ENCODE measurements at places on chromosomes 4 and X.

DNA sequence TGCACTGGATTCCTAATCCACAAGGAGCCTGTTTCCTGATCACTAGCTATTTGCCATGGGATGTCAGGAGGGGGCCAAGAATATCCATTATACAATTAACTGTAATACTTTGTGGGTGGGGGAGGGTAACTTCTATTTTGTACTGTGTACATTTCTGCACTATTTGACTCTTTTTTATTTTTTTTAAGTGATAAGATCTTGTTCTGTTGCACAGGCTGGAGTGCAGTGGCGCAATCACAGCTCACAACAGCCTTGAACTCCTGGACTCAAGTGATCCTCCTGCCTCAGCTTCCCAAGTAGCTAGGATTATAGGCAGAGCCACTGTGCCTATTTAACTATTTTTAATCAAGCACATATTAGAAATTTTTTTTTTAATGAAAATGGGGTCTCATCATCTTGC lies 134.1 kb downstream of the ELOVL6 start:
- no peak for DNase-seq

GRCh38 chr4:186757696-186758355 lies 34.2 kb upstream of the FAT1 start:
- no peak for DNase-seq

DNA sequence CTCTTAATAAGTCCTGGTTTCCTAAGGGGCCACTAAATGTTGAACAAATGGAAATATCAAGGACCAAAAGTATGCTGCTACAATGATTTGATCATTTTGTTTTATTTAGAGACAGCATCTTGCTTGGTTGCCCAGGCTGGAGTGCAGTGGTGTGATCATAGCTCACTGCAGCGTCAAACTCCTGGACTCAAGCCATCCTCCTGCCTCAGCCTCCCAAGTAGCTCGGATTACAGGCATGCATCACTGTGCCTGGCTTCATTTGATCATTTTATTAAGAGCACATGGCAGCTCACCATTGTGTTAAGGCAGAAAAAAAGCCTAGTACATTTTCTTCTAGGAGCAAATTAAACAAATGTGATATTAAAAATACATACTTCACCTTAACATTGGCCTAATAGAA lies 52.7 kb downstream of the DCLK2 start:
- no peak for DNase-seq

DNA sequence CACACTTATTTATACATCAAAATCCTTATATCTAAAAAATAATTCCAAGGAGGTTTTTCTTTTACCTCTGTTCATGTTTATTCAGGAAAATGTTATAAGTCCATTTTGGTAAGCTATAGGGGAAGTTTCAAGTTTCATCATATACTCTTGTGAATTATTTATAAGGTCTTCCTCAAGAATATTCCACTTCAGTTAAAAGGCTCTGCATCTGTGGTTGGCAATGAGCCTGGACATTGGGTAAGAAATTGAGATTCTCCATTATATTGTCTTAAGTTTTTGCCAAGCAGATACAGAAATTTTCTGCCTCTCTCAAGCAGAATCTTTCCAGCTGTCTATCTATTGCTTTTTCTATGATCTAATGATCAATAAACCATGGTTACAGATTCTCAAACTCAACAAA lies 641.9 kb downstream of the NLGN4X start:
- no peak for DNase-seq

GRCh38 chrX:45748369-45748774 lies 547.7 kb upstream of the DIPK2B start:
- no peak for DNase-seq

GRCh38 chrX:110920991-110921390 lies 125.4 kb upstream of the CHRDL1 start:
- no peak for DNase-seq

- no peak for DNase-seq
Measured at GRCh38 chrX:11124112-11124511, 13.0 kb downstream of the HCCS start.

- no peak for DNase-seq
Measured at GRCh38 chrX:7228226-7228625, 80.3 kb upstream of the PUDP start.

GRCh38 chr4:80187677-80188076 lies 9.6 kb upstream of the PRDM8 start:
- no peak for DNase-seq

DNA sequence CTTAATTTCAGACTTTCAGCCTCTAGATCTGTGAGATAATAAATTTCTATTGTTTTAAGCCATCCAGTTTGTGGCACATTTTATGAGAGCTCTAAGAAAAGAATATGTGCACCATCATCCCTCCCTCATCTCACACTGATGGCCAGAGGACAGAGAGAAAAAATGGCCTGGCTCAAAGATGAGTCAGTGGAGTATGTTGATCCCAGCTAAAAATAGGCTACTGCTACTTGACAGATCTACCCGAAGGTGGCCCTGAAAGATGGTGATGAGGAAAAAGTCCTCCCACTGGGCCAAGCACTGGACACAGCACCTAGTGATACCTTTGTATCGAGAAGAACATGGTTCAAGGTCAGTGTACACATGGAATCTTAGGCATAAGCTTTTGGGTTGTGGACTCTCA lies 38.2 kb upstream of the DCTD start:
- no peak for DNase-seq

GRCh38 chrX:151692825-151693224 lies 2.4 kb upstream of the PRRG3 start:
- DNase-seq = no peak

DNA sequence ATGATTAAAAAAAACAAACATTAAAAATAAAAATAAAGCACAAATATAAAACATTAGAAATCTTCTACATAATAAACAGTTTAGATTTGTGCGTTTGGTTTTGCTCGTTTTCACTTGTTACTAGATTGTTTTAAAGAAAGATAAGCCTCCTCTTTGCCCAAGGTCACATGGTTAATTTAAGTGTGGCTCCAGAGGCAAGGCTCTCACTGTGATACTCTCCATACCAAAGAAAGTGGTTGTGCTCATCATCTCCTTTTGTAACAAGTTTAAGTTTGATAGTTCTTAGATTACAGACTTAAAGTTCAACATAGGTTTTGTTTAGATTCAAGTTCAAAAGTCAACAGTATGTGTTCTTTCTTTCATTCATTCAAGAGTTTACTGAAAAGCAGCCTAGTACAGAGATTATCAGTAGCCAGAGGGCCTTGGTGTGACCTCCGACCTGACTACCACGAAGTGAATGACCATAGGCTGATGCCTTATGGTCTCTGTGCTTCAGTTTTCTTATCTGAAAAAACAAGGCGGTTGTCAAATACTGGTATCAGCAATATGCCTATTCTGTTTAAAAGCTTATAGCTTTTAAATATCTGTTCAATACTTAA lies 133.2 kb downstream of the ZAR1 start:
- DNase-seq = no peak

- no peak for DNase-seq
Measured at GRCh38 chrX:17531500-17531899, 156.5 kb downstream of the NHS start.

- DNase-seq = no peak
Measured at GRCh38 chr4:95979961-95980876, 140.3 kb downstream of the PDHA2 start.

GRCh38 chr4:187204389-187204918 lies 480.8 kb upstream of the FAT1 start:
- no peak for DNase-seq

DNA sequence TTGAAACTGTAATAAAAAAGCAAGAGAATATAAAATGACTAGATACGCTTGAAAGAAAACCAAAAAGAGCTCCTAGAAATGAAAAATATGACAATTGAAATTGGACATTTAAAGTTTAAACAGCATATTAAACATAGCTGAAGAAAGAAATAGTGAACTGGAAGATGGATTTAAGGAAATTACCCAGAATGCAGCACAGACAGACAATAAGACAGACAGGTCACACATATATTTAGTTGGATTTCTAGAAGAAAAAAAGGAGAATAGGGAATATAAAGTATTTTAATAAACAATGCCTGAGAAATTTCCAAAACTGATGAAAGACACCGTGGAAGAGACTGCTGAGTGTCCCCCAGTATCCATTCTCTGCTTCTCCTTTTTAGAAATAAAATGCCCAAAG lies 6.6 kb downstream of the DUSP9 start:
- no peak for DNase-seq

DNA sequence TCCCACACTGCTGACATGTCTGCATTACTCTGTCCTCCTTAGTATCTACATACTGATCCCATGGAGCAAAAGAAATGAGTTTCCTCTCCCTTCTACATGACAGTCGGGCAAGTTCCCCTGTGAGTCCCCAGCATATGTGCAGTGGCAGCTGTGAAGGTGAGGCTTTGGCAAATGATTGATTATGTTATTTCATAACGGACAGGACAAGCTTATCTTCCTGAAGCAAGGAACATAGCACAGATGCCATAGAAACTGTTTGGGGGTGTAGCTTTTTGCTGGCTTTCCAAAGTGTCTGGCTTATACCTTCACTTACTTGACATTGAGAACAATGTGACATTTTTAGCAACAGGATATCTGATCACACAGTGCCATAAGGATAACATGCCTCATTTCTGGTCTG lies 136.8 kb upstream of the PDLIM3 start:
- no peak for DNase-seq

GRCh38 chrX:71604141-71604540 lies 14.2 kb downstream of the CXCR3 start:
- no peak for DNase-seq

- no peak for DNase-seq
Measured at GRCh38 chrX:30627818-30628652, 25.2 kb upstream of the GK start.

DNA sequence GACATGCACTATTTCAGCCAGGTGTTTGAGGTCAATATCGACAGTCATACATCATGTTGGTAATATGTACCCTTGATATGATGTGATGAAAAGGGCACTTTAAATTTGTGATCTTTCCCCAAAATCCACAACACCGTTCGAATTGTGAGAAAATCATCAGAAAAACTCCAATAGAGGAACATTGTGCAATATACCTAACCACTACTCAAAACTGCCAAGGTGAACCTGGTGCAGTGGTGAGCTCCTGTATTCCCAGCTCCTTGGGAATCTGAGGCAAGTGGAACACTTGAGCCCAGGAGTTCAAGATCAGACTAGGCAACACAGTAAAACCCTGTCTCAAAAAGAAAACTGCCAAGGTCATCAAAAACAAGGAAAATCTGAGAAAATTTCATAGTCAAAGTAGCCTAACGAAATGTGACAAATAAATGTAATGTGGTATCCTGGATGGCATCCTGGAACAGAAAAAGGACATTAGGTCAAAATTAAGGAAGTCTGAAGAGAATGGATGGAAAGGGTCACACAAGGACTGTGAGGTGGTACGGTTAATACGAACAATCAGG lies 55.6 kb upstream of the LSM6 start:
- no peak for DNase-seq

GRCh38 chrX:46386511-46386910 lies 158.7 kb downstream of the ZNF674 start:
- no peak for DNase-seq

DNA sequence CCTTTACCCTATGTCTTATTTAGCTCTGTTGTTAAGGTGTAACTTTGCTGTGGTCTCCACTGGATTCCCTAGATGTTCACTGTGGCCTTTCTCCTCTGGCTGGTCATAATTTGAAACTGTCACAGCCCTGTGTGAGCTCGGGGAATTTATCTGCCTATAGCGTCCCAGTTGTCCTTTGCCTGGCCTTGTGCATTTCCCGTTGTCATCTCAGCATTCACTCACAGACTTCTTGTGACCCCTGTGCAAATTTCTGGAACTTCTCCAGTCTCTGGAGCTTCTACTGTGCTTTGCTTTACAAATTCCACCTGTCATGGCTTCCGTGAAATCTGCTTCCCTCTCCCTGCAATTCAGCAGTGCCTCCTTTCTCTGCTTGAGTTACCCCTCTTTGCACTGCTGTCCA lies 106.7 kb downstream of the WWC2 start:
- DNase-seq = no peak

DNA sequence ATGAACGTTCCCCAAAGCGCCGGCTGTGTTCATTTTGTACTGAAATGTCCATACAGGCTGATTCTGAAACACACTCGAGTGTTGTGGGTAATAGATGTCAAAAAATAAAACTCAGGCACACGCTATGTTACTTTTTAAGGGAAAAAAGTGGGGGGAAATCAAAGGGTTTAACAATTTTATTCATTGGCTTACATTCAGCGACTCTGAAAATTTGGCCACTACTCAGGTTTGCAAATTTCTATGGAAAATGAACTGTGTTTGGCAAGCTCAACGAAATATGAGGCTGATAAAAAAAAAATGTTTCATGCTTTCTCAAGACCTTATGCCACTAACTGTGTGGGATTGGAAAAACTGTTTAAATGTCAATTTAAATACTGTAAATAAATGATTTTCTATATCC lies 18.5 kb downstream of the AMELX start:
- no peak for DNase-seq

- no peak for DNase-seq
Measured at GRCh38 chr4:53500546-53500945, 90.7 kb downstream of the LNX1 start.

- no peak for DNase-seq
Measured at GRCh38 chr4:101066626-101067170, 280.6 kb downstream of the PPP3CA start.

GRCh38 chrX:48086082-48086481 lies 14.6 kb upstream of the ZNF630 start:
- DNase-seq = peak; percentile 5

- no peak for DNase-seq
Measured at GRCh38 chrX:13055486-13055885, 11.1 kb upstream of the FAM9C start.

DNA sequence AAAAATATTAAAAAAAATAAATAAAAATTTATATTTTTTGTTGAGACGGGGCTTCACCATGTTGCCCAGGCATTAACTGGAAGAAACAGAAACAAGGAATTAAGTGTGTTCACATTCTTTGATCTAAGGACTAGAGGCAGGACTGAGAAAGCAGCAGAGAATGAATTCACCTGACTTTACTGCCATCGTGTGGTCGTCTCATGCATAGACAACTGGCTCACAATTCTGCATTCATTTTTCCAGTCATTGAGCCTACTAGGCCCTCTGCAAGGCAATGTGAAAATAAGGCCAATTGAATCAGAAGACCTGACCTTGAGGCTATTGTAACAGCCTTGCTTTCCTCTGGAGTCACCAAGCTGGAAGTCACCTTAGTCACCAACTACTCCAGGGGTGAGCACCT lies 37.4 kb downstream of the LHFPL1 start:
- DNase-seq = peak; percentile 3

DNA sequence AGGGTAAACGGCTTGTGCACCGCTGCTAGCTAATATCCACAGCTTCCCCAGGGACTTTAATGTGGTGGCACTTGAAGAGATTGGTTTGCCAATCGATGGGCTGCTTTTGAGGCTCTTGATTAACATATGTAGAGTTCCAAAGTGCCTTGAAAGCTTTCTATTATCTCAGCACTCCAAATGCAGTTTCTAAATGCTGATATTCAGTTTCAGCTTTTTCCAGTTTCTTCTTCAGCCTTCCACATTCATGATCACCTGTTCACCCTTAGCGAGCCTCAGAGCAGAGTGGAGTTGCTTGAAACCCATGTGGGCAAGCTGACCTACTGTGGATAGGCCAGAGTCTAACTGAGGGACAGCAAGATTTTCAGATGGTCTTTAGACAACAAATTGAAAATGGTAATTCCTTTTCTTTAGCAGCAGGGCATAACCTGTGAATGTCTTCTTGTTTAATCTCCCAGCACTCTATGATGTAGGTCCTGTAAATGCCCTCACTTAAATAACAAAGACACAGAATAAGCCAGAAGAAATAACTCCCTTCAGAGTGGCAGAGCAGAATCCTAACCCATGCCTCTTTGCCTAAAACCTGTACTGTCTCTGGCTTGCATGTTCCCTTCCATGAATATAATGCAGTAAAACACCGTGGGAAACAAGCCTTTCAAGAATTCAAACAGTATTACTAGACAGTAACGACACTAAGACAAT lies 99.8 kb downstream of the TSPAN5 start:
- DNase-seq = no peak

GRCh38 chrX:27903960-27904359 lies 77.3 kb downstream of the DCAF8L1 start:
- no peak for DNase-seq
